ENCODE measurements at places on chromosomes 13 and 19. TPM values are rescaled to one million over a fixed set of nuclear protein-coding genes. Genes with fewer than 3 reads are reported as not detected.

DNA sequence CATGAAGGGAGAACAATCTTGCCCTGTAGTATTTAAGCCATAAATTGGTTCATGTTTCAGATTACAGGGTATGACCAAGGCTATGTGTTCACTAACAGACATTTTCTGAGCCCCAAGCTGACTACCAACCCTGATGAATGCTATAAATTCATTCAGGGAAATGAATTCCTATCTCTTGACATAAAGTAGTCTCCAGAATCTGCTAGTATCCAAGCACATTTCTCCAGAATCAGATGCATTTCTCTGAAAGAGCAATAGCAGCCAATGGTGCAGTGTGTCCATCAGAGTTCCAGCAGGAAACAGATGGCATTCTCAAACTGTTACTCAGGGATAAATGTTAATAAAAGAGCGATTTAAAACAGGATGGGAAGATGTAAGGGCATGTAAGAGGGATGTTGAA lies 226.4 kb downstream of the COG6 start:
- DNase-seq: no peak

GRCh38 chr13:78305171-78305570 lies 298.2 kb downstream of the POU4F1 start:
- DNase-seq: no peak

- DNase-seq: peak; percentile 62
Measured at GRCh38 chr13:31199849-31200636, at the start of gene B3GLCT. B3GLCT (plus strand) TSS chr13:31199975; CDS start chr13:31200085, 110 bp downstream.

DNA sequence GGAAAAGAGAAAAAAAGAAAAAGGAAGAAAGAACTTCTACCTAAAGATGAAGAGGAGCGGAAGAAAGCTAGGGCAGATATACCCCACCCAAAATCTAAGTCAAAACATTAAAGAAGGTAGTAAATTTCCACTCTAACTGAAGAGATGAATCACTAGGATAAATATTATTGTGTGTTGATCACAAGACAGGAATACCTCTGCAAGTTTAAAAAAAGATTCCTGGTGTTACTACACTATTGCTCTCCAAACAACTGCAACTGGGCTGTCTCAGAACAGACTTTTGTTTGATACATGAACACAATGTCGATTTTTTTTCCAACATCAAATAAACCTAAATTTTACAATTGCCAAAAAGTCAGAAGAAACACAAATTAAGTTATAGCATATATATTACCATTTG lies 6.8 kb downstream of the HSPH1 start:
- DNase-seq: no peak

The ZNF784 gene
- total RNA-seq: 2.2 TPM

The PAK4 gene
- 7.2 TPM for total RNA-seq

DNA sequence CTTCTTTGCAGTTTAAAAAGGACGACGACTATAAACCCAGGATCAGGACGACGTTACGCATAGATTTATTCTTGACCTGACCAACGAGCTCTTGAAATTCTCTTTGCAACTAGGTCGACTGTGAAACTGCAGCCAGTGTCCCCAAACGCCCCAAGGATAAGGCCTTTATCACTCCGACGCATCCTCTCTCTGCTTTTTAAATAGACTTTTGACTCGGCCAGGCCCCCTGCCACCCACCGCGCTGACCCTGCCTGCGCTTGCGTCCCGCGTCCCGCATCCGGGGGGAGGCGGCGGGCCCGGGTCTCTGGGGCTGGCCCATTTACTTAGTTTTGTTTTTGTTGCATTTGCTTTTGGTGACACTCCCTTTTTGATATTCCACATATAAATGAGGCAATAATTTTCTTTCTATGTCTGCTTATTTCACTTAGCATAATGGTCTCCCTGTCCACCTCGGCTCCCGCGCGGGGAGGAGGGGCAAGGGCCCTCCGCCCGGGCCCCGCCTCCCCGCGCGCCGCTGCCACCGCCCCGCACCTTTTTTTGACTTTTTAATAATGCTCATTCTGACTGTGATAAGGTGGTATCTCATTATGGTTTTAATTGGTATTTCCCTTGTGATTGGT lies 17.4 kb downstream of the RB1 start:
- no peak for DNase-seq

The CEACAM19 gene
- 0.59 TPM for total RNA-seq

- DNase-seq: no peak
Measured at GRCh38 chr13:74148352-74148751, 14.1 kb upstream of the KLF12 start.

DNA sequence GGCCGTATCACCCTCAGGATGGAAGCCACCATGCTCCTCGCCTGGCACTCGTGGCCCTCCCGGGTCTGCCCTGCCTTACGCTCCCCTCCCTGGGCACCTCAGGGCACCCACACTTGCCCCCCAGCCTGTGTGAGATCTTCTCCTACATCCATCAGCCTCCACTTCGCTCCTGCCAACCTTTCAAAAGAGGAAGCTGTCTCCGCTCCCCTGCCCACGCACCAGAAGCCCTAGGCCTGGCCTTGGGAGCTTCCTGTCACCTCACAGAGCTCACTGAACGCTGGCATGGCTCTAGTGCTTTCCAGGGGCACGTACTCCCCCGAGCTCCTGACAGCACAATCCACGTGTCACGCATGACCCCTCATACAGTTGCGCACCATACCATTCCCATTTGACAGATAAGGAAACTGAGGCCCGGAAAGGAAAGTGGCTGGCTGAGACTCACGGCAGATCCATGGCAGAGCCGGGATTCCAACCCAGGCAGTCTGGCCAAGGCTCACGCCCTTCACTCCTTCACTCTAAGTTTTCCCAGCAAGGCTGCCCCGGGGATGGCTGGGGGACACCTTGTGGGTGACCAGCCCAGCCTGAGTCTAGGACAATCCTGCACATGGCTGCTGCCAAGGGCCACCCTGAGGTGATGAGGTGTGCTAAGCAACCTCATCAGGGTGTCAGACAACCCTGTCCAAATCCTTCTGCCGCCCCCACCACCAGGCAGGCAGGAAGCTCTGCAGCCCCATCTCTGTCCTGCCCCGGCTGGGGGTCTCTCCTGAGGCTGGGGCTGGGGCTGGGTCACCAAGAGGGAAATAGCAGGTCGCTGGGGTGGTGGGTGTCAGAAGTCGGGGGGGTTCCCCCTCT lies 19.3 kb downstream of the PPP1R12C start:
- no peak for DNase-seq

DNA sequence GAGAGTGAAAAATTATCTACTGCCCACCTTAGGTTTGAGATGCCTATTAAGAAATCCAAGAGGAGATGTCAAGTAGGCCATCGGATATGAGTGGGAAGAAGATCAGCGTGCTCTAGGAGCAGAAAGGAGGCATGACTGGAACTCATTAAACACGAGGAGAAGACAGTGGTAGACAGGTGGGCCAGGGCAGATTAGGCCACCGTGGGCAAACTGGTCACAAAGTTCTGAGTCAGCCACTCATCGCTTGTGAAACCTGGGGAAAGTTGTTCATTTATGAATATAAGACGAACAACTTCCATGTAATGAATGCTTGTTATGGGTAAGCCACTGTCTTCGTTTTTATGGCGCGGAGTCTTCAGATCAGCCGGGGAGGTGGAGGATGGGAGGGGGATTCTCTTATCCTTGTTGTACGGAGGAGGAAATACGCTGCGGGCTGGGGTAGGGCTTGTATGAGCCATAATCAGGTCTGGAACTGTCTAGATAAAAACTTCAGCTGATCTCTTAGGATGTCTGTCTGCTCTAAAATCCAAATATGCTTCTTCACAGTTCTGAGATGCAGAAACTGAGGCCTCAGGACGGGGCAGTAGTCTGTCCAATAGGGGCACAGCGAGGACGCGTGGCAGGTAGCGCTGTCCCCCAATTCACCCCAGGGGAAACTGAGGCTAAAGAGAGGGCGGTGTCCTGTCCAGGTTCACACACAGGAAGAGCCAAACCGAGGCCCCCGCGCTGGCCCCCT lies 1.1 kb upstream of the ZNF444 start:
- DNase-seq: no peak

- no peak for DNase-seq
Measured at GRCh38 chr13:25469169-25469525, 97.4 kb downstream of the ATP8A2 start.

The APOE gene
- total RNA-seq: 0.84 TPM

DNA sequence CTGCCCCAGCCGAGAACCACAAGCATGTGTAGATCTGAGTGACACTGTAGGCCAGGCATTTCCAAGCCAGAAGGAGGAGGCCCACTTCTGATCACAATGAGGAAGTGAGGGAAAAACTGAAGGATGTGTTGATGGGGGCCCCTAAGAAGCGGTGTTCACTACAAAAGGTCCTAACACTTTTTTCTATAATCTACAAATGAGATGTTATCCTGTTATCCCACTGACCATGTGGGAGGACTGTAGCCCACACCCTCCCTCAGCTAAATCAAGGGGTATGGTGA lies 99.0 kb upstream of the MCF2L start:
- DNase-seq: no peak

DNA sequence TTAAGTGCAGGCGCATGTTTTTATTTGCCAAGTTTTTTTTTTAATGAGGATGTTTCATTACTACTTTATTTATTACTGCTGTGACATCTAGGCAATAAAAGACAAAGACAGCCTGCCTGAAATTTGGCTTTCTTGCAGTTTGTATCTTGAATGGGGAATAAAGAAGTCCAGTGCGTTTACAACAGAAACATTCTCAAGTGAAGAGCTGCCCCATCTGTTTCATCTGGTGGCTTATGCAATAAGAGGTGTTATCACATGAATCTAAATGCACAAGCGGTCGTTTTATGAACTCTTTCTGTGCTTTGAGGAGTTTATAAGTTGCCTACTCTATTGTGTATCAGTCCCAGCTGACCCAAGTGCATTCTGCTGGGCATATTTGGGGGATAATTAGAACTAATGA lies 12.6 kb upstream of the MAB21L1 start:
- DNase-seq: no peak

- no peak for DNase-seq
Measured at GRCh38 chr13:25248071-25248470, 39.2 kb downstream of the MTMR6 start.

- DNase-seq: no peak
Measured at GRCh38 chr19:42076380-42076944, 496 bp downstream of the ZNF574 start.

- peak; percentile 82 for DNase-seq
Measured at GRCh38 chr19:43765109-43765876, 10.5 kb upstream of the SMG9 start.

GRCh38 chr13:33642374-33643065 lies 175.4 kb upstream of the RFC3 start:
- no peak for DNase-seq

DNA sequence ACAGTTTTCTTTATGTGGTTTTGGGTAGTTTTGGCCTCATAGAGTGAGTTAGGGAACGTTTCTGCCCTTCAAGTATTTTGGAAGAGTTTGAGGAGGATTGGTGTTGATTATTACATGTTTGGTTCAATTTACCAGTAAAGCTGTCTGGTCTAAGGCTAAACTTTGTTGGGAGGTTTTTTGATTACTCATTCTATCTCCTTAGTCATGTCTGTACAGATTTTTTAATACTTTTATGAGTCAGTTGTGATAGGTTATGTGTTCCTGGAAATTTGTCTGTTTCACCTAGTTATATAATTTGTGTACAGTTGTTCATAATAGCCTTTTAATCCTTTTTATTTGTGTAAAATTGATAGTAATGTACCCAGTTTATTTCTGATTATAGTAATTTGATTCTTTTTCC lies 20.4 kb downstream of the RNF17 start:
- no peak for DNase-seq

The CALR3 gene
- not detected for total RNA-seq

- peak; percentile 44 for DNase-seq
Measured at GRCh38 chr13:32639502-32640105, 53.4 kb downstream of the PDS5B start.

The ZNF112 gene
- total RNA-seq: 2.5 TPM

The COLGALT1 gene
- 41.4 TPM for total RNA-seq

The S1PR2 gene
- 1.5 TPM for total RNA-seq

GRCh38 chr19:3785451-3785937 lies 687 bp downstream of the MATK start:
- DNase-seq: no peak

GRCh38 chr13:45915686-45916439 lies 64.3 kb upstream of the SIAH3 start:
- no peak for DNase-seq

DNA sequence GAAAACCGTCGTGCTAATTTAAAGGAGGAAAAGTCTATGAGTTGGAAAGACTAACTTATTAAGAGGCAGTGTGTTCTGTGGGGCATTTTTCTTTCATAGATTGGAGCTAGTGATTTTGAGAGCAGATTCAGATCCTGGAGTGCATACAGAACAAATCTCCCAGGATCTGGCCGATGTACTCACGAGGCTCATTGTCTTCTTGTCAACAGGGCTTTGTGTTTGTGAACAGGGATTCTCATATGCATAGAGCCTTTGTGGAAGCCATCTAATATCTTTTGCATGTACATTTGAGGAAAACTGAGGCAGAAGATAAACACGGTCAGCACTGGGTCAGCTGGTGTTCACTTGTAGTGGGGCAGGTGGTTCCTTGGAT lies 482.9 kb upstream of the TSHZ3 start:
- DNase-seq: no peak

DNA sequence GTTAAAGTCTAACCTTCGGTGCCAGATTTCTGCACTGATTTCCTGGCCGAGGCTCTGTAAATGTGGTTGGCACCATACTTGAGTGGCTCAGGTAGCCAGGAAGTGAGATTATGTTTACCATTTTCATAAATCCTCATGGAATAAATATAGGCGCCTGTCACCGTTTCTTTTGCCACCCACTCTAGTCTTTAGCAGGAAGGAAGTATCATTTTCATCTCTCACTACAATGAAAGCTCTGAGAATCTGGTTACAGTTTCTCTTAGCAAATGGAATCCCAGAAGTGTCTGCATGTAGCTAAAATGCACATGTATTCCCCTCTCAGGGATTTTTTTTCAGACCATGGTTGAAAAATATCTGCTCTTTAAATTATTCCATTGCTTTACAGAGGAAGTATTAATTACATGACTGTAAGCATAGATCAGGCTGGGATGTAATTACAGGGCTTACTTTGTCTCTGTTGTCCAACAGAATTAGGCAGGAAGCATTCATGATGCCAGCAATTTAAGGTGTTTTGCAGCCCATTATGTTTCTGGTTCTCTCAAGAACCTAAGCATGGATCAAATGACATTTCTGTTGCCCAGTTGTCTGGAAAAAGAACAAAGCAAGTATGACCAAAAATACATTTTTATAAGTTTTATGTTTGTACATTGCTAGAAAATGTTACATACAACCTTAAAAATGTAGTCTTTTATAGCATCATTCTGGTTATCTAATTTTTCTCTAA lies 221.7 kb upstream of the SPRY2 start:
- DNase-seq: no peak

DNA sequence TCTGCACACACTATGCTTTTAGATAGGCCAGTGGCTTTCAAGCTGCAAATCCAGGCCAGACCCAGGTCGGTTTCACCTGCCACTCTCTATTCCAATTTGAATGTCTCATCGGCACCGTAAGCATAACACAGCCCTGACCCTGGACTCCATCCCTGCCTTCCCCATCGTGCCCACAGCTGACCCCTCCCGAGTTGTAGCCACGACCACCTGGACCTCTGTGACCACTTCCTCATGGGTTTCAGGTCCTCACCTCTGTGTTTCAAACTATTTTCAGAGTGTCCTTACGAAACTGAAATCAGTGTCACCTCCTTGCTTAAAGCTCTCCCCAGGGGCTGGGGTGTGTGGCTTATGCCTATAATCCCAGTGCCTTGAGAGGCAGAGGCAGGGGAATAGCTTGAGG lies 9.0 kb upstream of the HSH2D start:
- no peak for DNase-seq

The CGB7 gene
- not detected for total RNA-seq

- no peak for DNase-seq
Measured at GRCh38 chr19:30898353-30899103, 450.7 kb downstream of the TSHZ3 start.
